A549 treated with DMSO at 1 μM for 4 hours (cell line): ENCODE measurements at places on chromosomes 7 and 10. TPM values are rescaled to one million over a fixed set of nuclear protein-coding genes. Genes with fewer than 3 reads are reported as not detected.

CXCL12 gene
- 0.08 to 0.21 TPM (median 0.18 TPM) in 4 of 5 replicates, not detected in the other for total RNA-seq

NKX1-2 gene
- 0.03 to 0.04 TPM in 2 of 5 replicates, not detected in the others for total RNA-seq

DPYSL4 gene
- total RNA-seq = 16.6 to 19.3 TPM (median 17.7 TPM) in 5 replicates

GATAD1 gene
- 17.8 to 24.2 TPM (median 20.0 TPM) in 5 replicates for total RNA-seq

LRRC18 gene
- not detected in 5 replicates for total RNA-seq

CALML5 gene
- not detected in 5 replicates for total RNA-seq

CALHM3 gene
- total RNA-seq = 0.30 to 0.53 TPM (median 0.45 TPM) in 5 replicates
